ENCODE measurements at places on chromosomes 11 and 22.

DNA sequence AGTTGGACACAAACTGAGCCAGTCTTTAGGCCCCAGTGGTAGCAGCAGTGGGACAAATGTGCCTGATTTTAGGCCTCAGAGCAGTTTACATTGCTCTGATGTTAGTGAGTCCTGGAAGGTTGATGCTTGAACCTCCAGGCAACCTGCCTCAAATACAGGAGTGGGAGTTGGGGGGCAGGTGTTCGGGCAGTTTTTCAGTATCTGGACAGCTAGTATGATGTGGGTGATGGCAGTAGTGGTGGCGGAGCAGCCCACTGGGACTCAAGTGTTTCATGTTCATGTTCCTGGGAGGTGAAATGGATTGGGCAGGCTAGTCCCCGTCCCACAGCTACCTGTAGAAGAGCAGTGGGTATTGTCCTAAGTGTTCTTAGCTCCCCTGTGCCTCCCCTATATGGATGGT is 857.8 kb downstream of the JRKL start:
- no peak for DNase-seq

DNA sequence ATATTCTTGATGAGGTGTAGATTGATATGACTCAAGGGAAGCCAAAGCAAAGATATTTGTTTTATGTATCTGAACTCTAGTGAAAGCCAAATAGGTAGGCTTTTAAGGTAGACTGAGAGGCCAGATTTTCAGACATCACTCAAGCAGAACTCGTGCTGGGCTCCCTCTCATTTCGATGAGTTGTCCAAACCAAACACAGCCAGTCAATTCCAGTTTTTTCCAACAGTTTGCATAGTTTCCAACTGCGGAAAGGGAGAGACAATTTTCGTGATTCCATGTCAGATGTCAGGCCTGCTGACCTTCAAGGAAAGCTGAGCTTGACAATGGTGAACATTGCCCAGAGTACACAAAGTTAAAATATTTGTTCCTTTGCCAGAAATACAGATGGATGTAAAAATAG is 110.9 kb upstream of the MPPED2 start:
- DNase-seq: no peak

- peak; percentile 90 for DNase-seq
Measured at GRCh38 chr22:37607010-37607934, 1.4 kb upstream of the GGA1 start.

DNA sequence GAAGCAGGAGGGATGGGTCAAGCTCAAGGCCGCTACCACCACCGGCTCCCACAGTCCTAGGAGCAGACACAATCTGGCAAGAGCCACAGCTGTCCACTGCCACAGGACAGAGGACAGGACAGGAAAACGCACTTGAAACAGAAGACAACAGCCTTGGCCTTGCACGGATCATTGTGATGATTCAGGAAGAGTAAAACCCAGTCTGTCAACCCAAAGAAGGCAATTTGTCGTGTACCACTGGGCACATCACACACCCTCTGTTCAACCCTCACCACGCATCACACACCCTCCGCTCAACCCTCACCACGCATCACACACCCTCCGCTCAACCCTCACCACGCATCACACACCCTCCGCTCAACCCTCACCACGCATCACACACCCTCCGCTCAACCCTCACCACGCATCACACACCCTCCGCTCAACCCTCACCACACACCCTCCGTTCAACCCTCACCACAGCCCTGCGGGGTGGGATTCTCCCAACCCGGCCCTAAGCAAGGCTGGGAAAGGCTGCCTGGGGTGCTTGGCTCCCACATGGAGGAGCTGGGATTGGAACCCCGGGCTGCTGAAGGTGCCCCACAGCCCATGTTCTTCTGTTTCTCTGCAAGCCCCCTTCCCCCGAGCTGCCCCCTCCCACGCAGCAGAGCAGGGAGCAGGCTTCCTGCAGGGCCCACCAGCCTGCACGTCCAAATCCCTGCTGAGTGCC is 11.3 kb upstream of the CDC42BPG start:
- DNase-seq: no peak

GRCh38 chr11:76661834-76662434 is 8.6 kb downstream of the LRRC32 start:
- no peak for DNase-seq

GRCh38 chr11:27470166-27470565 is 2.4 kb downstream of the LGR4 start:
- DNase-seq: no peak

DNA sequence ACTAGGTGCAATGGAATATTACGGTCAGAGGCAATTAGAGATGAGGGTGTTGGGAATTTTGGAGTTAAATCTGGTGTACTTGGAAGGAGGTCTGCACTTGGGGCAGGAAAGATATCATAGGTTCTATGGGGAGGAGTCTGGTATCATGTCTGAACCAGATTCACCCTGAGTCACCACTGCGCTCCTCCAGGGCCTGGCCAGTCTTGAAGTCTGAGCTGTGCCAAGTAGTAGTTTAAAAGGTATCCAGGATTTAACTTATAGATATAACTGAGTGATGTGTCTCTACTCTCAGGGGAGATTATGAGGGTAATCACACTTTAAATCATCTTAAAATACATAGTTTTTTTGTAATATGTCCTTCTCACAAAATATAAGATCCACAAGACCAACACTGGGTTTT is 6.6 kb downstream of the CNGA4 start:
- DNase-seq: no peak

DNA sequence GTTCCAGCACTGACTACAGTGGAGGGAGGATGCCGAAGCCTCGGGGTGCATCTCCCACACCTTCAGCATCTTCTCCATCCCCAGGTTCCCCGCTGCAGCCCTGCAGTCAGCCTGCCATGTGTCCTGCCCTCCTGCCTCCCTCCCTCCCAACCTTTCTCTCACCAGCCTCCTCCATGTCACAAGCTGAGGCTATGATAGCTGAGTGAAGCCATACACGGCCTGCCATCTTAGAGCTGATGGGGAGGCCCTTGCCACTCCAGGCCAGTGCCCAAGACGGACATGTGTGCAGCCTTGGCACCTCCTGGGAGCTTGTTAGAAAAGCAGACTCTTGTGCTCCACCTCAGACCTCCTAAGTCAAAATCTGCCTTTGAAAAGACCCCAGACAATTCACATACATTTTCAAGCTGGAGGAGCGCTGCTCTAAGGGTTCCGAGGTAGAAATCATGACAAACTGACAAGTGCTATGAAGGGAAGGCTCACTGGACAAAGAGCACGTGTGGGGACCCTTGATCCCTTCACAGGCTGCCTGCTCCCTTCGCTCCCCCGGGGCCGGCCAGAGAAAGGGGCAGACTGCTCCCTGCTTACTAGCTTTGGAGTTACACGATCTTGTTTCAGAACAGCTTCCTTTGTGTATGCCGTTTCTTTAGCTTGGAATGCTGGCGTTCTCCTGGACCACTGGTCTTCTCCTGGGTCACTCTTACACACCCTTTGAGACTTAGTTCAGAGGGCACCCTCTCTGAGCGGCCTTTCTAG is 123.9 kb downstream of the ST3GAL4 start:
- no peak for DNase-seq

DNA sequence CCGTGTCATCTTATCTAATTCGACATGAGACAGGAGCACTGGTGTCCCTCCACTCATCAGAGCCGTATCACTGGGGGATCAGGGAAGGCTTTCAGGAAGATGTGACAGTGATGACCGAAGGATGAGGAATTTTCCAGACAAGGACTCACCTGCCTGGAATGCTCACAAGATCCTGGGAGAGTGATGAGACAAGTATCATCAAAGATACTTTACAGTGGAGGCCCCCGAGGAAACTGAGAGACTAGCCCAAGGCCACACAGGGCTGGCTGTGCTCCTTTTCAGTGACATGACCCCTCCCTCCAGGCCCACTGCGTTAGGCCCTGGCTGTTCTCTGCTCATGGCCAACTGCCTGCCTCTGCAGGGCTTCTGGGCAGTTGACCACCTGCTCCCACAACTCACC is 13.0 kb downstream of the CLPB start:
- DNase-seq: no peak

DNA sequence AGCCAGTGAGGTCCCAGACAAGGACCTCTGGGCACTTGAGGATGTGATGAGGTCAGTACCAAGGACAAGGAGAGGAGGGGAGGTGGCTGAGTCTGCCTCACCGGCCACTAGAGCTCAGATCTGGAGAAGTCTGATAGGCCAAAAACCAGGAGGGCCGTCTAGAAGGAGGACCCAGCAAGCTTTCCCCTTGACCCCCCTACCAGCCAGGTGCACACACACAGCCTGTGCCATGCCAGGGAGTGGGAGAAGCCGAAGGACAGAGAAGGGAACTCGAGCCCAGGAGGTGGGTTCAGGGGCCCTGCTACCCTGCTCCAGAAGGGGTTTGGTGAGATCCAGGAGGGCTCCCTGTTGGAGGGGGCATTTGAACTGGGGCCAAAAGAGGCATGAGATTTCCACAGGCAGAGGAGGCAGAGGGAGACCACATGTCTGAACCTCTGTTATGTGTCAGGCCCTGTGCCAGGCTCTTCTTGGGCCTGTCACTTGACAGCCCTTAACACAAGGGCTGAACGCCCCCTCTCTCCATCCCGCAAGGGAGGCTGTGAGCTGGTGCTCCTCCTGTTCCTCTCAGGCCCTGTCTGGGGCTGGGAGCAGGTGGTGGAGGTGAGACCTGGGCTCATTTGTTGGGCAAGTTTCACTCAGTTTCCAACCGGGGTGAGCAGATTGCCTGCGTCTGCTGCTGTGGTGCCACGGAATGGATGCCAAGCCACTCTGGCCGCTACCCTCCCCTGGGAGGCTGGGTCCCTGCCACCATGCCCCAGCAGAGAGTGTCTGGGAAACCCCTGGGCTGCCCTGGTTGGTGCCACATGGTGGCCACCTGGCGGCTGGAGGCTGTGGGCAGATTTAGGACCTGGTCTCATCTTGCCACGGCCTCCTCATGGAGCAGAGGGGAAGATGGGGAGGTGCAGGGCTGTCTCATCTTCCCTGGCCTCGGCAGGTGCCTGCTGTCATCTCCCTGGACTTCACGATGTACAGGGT is 65.2 kb downstream of the MPPED1 start:
- no peak for DNase-seq

- DNase-seq: no peak
Measured at GRCh38 chr11:43687120-43687791, 6.7 kb downstream of the HSD17B12 start.

GRCh38 chr11:129385801-129386200 is 10.2 kb downstream of the BARX2 start:
- DNase-seq: no peak

Measured in CD4-positive, alpha-beta T cell treated with Interleukin-15 for 4 hours (primary cell).